A549 (cell line): ENCODE measurements at places on chromosomes 7 and 10.

- peak; percentile 36 for DNase-seq
These were observed 1.3 kb downstream of the CUTC start for GRCh38 chr10:99733366-99733765.

DNA sequence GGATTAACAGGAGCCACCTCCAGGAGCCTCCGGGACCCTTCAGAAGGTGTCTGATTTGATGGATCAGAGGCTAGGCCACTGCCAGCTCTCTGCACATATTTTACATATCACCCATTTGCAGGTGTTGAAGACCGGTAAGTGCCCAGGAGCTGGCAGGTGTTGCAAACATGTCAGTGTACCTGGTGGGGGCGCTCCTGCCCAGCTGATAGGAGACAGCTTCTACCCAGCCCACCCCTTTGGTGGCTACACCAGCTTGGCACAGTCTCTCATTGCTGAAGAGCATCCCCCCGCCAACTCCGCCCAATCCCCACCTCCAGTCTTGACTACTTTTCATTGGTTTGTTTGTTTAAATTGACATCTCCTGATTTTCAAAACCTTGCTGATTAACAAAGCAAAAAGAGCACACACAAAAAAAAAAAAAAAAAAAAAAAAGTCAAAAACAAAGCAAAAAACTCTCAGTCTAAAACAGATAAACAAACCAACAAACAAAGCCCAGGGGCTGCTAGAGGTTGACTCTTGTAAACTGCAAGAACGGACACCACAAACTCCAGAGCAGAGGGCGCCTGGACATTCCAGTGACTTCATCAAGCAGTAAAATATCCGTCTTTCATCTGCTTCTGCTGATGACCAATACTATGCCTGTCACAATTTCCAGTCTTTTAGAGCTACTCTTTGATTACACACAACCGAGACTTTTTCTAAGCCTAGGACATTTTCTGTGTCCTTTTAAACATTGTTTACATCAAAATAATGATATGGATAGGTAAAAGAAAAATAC is 275.3 kb downstream of the NRG3 start:
- DNase-seq = no peak

- DNase-seq = no peak
These were observed 172.2 kb upstream of the FERD3L start for GRCh38 chr7:19317461-19317860.

GRCh38 chr7:91325726-91326125 is 61.5 kb downstream of the FZD1 start:
- DNase-seq = no peak

DNA sequence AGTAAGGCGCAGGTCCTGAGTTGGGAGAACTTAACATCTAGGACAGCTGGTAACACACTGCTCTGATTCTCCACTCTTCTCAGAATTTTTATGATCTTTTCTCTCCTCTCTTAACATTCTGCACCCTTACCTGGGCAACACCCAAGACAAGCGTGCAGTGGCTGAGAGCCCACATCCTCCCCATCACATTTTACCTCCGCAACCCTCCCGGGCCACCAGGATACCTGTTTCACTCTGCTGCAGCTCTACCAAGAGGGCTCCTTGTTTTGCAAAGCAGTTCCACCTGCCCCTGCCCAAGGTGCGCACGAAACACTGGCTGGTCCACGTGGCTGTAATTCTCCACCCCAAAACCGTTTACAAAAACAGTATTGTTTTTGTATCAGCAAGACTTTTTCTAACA is 81.5 kb downstream of the ITIH5 start:
- no peak for DNase-seq

DNA sequence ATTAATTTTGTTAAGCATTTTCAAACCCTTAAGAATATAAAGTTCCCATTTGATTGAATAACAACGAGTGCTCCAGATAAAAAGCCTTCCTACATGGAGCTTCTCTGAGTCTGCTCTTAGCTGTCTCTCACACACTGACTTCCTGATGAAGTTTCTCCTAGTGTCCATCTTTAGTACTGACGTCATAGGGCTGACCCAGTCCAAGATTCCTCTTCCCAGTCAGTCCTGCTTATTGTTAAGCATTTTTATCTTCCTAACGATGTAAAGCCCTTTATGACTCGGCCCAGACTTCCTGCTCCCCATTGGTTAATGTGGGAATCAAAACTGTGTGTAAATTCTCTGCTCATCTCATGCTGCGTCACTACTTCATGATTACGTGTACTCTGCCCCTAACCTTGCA is 398.8 kb downstream of the TFEC start:
- no peak for DNase-seq

DNA sequence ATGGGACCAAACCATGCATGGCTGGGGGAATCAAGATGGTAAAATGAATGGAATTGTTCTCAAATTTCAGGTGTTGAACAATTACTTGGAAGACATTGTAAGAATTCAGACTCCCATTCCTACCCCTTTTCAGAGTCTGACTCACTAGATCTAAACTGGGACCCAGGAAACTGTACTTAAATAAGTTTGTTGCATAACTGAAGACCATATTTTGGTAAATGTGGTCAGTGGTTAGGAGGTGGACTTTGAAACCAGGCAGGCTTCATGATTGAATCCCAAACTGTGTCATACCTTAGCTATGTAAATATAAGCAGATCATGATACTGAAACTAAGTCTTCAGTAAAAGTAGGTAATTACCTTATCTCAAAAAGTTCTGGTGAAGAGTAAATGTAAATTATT is 41.7 kb downstream of the ZWINT start:
- DNase-seq = no peak

GRCh38 chr10:61744469-61744868 is 81.7 kb downstream of the CABCOCO1 start:
- peak; percentile 26 for DNase-seq

- no peak for DNase-seq
These were observed 87.3 kb downstream of the PALS2 start for GRCh38 chr7:24660546-24660945.

DNA sequence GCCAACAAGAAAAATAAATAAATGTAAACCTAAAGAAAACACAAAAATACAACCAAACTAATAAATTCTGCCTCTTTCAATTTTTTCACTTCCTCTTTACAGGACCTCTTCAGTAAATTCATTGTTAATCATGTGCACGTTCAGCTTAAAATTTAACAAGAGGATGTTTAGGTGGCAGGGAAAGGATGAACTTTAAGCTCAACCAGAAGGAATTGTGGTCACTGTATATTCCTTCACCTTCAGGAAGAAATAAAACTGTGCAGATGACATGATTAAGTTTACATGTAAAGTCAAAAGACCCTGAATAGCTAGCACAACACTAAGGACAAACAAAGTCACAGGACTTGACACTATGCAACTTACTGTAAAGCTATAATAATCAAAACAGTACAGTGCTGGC is 33.0 kb downstream of the KIF5B start:
- DNase-seq = no peak

GRCh38 chr10:114615600-114616007 is 42.5 kb downstream of the ABLIM1 start:
- no peak for DNase-seq

- DNase-seq = peak; percentile 7
These were observed 39.5 kb downstream of the AGK start for GRCh38 chr7:141590666-141591065.

GRCh38 chr10:64275774-64276173 is 754.6 kb downstream of the REEP3 start:
- no peak for DNase-seq

- no peak for DNase-seq
These were observed 255.8 kb downstream of the TWIST1 start for GRCh38 chr7:18861514-18862118.

DNA sequence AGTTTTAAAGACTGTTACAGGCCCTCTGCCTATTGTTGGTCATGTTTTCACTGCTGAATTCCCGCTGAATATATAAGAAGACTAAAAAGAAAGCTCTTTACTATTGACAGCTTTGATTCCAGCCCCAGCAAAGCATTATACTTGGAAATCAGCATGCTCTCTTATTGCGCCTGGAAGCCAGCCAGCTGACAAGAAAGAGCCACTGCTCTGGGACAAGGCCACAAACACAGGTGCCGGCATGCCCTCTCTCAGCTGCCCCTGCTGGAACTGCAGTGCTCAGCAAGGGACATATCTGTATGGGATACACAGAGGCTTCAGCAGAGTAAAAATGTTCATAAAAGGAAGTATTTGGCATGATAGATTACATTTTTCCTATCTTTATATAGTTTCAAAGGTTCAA is 523.9 kb downstream of the ADRA2A start:
- no peak for DNase-seq

DNA sequence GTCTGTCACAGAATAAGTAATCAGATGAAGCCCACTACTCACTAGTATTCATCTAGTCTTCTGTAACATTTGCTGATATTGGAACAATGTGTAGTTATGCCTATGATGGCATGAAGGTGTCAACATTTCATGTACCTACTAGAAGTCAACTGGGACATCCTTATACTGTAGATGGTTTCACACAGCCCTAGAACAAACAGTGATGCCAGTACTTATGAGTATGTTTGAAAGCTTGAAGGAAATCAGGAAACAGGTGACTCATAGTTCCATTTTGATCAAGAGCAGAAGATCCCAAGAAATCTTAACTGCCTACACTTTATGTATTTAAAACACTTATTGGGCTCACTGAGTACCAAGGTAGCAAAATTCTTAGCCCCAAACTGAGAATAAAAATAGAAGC is 1519.6 kb downstream of the REEP3 start:
- DNase-seq = no peak

DNA sequence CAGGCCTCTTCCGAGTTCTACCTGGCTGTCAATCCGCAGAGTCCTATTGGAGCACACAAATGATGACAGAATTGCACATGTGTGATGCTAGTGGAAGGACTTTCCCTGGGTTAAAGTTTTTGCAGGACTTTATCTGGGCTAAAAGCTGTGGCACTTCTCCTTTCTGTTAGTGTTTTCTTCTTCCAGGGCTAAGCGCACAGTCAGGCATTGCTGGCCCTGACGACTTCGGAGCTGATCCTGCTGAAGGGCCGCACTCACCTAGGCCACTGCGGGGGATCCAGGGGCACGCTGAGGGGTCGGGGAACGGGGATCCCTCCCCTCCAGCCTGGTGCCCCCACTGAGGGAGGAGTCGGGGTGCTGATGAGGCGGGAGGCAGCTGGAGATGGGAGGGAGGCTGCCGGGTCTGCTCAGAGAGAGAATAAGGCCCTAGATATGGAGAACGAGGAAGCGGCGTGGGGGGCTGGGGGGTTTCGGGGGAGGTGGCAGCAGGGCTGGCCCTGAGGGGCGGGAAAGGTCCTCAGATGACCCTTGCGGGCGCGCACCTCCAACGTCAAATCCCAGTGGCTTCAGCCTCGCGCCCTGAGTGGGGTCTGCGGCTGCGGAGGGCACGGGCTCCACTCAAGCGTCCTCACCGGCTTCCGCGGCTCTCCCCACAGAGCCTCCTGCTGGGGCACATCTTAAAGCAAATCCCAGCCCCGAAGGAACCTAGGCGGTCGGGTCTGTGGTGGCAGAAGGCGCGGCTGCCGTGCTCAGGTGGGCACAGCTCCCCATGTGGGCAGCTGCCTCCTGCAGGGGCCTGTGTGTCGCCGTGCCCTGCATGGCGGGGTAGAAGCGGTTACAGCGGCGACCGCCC is 30.9 kb downstream of the AGR3 start:
- DNase-seq = no peak

DNA sequence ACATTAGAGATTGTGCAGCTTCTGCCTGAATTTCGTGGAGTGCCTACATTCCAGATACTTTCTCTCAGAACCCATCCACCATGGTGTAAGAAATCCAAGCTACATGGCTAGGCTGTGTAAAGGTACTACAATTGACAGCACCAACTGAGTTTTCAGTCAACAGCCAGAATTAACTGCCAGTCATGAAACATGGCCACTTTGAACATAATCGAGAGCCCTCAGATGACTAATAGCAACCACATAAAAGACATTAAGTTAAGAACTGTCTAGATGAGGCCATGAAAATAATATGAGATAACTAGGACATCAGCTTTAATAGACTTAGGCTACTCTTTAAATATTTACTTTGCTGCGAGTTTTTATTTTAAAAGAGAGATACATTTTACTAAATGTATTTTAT is 1106.8 kb upstream of the LRRTM3 start:
- DNase-seq = no peak

DNA sequence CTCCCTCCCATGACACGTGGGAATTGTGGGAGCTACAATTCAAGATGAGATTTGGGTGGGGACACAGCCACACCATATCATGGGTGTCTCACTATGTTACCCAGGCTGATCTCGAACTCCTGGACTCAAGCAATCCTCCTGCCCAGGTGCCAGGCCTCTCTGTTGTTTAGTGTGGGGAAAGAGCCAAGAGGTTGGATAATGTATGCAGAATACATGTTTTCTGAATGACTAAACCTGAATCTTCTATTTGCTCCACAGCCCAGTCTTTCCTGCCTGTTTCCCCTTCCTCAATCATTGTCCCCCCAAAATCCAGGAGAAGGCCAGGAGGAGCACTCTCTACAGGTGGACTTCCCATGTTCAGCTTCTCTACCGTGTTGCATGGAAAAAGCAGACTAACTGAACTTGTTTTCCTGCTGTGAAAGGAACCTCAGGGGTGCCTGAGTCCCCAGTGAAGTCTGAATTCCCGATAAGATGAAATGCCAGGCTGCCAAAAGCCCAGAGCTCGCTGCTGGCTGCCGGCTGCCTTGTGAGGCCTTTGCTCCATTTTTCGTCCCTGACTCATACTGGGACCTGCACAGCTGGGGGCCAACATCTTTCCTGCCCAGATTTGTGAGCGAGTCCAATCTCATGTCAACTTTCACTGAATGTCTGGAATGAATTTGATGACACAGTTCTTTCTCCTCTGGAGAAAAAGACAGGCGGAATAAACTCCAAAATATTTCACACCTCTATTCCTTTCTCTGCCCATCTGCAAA is 588.0 kb downstream of the CALN1 start:
- DNase-seq = no peak

DNA sequence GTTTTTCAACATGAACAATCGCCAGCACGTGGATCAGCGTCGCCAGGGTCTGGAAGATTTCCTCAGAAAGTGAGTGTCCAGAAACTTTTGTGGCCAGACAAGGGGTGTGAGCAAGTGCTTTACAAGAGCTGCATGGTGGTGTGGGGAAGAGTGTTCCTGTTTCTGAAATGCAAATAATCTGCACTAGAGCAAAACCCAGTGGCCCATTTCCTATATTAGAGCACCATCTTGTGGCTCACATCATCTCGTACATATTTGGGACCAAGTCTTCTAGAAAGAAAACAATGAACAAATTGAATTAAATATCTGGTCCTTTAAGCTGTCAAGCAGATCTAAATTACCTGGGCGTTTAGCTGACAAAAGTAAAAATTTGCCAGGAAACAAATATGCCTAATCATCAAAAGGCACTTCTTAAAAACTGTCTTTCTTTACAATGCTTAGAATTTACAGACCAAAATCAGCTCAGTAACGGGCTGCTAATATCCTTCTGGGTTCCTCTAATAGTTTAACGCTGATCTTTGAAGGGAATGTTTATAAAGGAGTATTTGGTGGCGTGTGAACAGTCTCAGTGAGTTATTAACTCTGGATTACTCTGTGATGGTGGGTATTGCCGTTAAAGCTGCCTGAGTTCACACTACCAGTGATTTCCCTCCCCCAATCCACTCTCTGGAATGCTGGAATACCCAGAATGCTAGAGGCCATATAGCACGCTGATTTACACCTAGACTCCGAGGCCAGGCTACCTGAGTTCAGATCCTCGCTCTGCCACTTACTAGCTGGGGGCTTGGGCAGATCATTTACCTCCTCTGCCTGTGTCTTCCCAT is 73.6 kb downstream of the SNX10 start:
- DNase-seq = peak; percentile 74
